Cardiac muscle cell (in vitro differentiated cells and primary cell): ENCODE measurements at places on chromosomes 1 and 21. TPM values are rescaled to one million over a fixed set of nuclear protein-coding genes. Genes with fewer than 3 reads are reported as not detected.

Gene QSOX1
- 34.6 and 37.8 TPM in 2 replicates for total RNA-seq

Gene ARHGAP29
- 5.6 and 7.4 TPM in 2 replicates for total RNA-seq

DNA sequence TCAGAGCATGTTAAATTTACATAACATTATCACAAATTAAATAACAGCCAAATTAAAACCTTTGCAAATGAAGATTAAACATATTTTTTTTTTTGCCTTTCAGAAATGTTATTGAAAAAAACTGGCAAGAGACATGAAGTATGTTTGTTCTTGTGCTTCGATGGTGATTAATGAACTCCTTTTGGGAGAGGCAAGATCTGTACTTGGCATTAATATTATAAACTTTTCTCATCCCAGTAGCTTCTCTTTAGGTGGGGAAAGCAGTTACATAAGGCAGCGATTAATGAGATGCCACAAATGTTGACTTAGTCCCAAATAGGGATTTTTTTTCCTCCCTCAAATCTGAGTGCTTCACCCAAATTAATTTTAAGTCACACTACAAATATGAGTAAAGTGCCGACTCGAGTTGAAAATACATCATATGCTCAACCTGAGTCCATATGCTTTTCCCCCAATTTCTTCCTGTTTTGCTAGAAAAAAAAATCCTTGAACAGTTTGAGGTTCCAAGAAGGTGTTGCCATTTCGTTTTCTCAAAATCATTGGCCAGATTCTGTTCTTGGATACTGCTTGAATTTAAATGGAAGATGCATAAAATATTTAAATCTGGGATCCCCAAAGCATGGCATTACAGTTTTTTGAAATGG lies 294.5 kb downstream of the VAV3 start:
- no peak for DNase-seq

DNA sequence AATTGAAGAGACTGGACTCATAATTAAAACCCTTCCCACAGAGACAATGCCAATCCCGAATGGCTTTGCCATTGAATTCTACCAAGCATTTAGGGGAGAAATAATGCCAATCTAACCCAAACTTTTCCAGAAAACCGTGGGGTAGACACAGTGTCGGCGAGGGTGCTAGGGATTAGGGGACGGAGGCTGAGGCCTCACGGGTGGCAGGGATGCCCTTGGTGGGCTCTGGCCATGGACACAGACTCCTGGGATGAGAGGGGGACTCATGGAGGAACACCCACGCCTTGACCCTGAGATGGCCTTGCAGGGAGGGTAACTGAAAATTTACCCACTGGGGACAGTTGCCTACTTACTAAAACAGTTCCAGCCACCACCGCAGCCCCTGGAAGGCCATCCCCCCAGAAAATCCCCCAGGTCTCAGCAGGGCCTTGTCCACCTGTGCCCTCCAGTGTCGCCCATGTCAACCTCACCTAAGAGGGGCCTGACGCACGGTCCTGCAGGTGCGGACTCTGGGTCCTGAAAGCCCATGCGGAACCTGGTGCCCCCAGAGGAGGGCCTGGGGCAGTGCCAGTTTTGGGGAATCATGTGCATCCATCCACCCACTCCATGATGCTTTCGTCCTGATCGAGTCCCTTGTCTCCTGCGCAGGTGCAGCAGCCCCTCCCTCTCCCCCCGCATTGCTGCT lies 1.9 kb downstream of the KRTAP10-5 start:
- DNase-seq: no peak

DNA sequence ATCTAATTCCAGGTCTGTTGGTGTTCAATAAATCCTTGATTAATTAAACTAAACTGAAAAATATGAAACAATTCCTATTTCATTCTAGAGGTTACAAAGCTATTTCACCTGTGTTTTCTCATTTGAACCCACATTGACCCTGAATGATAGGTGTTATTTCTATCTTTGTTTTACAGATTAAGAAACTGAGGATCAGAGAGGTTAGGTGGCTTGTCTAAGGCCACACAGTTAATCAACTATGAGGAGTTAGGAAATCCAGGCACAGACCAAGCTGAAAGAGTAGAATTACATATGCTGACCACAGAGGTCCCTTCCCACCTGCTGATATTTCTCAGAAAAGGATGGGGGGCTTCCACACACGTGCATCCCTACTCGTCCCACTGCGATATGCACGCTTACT lies 487 bp downstream of the PIGR start:
- DNase-seq: no peak

- no peak for DNase-seq
Observed at GRCh38 chr1:119308130-119308700, 60.4 kb upstream of the HAO2 start.

Gene SV2A
- 19.2 and 21.9 TPM in 2 replicates for total RNA-seq

GRCh38 chr21:25563361-25564116 lies 43.7 kb downstream of the MRPL39 start:
- no peak for DNase-seq

GRCh38 chr1:75174031-75174760 lies 40.0 kb downstream of the LHX8 start:
- DNase-seq: no peak

GRCh38 chr1:230867101-230867902 lies 1.0 kb downstream of the C1orf198 start:
- no peak for DNase-seq

- DNase-seq: no peak
Observed at GRCh38 chr1:99017655-99018054, 13.0 kb upstream of the PLPPR5 start.
